ENCODE measurements at places on chromosomes 16 and 17.
A peak's percentile ranks its signal among the peaks of the same experiment; 100 is the strongest.

DNA sequence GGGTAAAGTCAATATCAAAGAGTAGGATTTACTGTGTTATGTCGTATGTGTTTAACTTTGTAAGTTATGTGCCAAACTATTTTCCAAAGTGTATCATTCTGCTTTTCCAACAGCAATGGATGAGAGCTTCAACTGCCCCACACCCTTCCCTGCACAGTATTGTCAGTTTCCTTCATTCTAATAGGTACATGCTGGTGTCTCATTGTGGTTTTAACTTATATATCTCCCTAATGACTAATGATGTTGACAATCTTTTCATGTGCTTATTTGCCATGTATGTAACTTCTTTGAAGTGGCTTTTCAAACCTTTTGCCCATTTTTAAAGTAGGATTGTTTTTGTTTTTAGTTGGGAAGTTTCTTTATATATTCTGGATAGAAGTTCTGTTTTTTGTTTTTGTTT lies 3.8 kb downstream of the DDX19B start:
- DNase-seq, result no peak

GRCh38 chr16:72680732-72681131 lies 367.2 kb downstream of the ZFHX3 start:
- no peak for DNase-seq

DNA sequence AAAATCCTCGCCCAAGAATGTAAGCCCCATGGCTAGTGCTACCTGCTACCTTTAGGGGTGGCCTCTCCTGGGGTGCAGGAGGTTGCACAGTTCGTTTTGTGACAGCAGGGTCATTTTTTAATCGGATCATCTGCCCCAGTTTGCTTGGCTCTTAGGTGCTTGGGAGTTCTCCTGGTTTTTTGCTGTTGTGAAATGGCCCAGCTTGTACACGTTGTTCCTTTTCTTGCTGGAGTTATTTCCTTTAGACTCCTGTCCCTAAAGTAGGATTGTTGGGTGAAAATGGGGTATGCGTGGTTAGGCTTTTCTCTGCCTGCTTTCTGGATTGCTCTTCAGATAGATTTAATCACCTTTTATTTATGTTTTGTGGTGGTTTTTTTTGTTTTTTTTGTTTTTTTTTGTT lies 25.8 kb downstream of the ABCC1 start:
- DNase-seq, result no peak

DNA sequence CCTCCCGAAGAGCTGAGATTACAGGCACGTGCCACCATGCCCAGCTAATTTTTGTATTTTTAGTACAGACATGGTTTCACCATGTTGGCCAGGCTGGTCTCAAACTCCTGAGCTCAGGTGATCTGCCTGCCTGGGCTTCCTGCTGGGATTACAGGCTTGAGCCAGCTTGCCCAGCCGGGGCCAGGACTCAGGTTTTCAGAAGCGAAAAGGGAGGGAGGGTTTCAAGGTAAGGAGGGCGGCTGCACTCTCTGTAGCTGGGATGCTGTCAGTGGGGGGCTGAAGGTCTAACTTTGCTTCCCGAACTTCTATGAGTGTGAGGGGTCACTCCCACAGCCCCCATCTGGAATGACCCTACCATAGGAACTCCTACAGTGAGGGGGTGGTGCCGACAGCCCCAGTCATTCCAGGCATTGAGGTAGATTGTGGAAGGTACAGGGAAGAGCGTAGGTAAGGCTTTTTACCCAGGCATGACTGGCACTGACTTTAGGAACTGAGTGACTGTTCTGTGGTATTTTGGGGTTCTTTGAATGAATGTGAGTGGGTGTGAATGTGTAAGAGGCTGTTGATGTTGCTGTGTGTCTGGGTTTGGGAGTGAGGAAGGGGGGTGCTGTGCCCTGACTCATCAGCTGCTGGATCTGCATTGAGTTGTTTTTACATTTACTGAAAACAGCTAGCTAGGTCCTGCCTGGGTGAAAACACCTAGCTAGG lies 3.8 kb upstream of the C1QL1 start:
- no peak for DNase-seq

DNA sequence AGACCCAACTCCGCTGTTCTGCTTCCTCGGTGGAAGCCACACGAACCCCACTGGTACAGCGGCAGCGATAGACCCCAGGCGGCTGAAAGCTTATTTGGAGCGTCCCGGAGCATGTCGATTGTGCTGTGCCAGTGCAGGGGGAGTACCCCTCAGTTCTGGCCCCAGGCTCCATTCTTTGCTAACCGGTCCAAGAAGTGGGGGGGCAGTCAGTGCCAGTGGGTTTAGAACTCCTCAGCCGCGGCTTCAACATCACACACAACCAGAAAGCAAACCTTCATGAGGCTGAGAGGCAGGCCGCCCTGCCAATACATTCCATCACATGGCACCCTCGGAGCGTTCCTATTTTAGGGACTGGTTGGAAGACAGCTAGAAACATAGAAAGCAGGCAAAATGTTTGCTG lies 1.7 kb upstream of the MNT start:
- no peak for DNase-seq

- peak; percentile 30 for DNase-seq
Observed at GRCh38 chr17:4555873-4556759, 932 bp upstream of the MYBBP1A start.

GRCh38 chr16:7031031-7031430 lies 301.6 kb upstream of the RBFOX1 start:
- DNase-seq, result no peak

All from germinal center (tissue), 1 donor.